Pancreas (tissue), 10 donors: ENCODE measurements at places on chromosomes 7 and 10.

DNA sequence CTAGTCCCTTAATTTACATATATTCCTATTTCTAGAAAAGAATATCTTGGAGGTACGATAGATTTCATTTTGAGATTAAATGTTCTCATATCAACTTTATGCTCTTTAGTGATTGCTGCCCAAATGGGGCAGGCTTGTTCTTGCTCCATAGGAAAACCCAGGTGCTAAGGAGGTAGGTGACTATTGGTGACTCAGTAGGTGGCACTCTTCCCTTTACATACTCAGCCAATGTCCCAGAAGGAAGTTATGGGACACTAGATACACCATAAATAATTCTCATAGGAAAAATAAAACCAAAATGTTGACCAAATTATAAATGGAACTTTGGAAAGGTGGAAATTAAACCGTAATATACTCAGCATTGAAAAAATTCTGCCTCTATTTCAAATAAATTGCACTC lies 4.0 kb downstream of the SKAP2 start:
- DNase-seq, result no peak

GRCh38 chr7:106679153-106679931 lies 18.4 kb upstream of the CCDC71L start:
- no peak for DNase-seq

DNA sequence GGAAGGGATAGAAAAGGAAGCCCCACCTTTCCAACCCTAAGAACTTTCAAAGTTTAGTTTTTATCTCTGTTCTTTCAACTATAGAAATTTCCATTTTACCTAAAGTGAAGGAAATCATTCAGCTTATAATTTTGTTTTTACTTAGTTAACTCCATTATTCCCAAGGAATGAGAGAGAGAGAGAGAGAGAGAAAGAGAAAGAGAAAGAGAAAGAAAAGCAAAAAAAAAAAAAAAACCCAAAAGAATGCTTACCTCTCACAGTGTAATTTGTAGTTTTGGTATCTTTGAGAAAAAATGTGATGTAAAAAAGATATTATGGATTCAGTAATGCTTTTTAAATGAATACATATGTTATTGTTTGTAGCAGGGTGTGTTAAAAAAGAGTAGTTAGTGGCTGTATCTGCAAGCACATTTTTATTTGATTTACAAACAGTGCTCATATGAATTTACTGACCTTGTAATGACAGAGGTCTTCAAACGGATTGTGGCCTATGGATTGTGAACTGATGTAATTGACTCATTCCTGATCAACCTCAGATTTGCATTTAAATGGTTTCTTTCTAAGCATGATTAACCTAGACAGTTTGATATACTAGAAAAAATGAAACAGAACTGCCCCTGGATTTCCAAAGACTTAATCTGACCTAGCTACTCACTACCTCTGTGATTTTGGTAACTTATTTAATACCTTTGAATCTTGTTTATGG lies 64.9 kb downstream of the LCOR start:
- no peak for DNase-seq

DNA sequence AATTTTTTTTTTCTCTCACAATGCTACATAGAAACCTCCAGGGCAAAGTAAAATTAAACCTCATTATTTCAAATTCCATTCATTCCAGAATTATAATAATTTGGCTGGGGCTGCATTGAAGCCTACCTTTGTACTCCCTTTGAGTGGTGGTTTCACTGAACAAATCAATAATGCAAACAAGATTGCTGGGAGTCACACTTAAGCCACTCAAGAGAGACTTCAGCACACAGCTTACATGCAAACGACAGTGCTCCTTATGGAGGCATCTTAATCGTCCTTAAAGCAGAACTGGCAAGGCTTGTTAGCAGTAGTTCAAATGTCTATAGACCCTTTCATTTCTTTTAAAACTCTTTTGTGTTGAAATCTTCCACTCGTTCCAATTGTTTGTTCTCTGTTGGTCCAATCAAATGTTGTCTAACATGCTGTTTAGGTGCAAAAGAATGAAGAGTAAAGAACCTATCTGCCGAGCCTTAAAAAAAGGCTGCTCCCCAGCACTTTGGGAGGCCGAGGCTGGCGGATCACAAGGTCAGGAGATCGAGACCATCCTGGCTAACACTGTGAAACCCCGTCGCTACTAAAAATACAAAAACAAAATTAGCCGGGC lies 294.9 kb downstream of the FGFR2 start:
- no peak for DNase-seq

- DNase-seq, result no peak
Measured at GRCh38 chr7:40211276-40212003, 76.6 kb downstream of the SUGCT start.

- no peak for DNase-seq
Measured at GRCh38 chr10:109103278-109103677, 820.0 kb downstream of the XPNPEP1 start.

DNA sequence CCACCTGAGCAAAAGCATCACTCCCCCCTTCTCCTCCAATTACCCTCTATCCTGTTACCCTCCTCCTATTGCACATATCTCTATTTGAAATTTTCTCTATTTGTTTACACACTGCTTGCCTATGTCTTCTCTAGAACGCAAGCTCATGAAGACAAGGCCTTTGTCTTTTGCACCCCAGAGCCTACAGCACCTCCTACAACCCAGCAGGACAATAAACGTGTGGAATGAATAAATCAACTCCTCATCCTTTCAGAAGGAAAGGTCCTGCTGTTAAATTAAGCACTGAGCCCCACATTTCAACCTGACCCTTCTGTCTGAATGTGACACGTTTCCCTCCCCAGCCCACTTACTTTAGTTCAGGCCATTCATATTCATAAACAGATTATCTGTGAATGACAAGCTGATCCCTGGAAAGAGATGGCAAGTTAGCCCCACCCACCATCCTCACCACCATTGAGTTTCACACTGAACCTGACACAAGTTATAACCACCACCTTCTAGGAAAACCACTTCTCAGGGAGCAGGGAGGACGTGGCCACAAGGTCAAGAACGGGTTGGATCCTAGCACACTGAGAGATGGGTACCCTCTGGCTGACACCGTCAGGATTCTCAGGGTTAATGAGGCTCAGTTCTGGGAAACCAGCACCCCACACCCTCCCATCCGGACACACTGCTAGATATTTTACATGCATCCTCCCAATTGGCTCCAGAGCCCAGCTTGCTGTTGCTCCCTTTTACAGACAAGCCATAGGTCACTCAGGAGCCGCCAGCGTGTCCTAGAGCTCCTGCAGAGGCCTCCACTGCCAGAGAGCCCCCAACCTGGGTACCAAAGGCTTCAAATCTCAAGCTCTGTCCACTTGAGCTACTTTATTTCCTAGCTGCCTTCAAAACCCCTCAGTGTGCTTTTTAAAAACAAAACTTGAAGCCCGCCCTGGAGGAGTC lies 934 bp downstream of the PRTFDC1 start:
- no peak for DNase-seq

DNA sequence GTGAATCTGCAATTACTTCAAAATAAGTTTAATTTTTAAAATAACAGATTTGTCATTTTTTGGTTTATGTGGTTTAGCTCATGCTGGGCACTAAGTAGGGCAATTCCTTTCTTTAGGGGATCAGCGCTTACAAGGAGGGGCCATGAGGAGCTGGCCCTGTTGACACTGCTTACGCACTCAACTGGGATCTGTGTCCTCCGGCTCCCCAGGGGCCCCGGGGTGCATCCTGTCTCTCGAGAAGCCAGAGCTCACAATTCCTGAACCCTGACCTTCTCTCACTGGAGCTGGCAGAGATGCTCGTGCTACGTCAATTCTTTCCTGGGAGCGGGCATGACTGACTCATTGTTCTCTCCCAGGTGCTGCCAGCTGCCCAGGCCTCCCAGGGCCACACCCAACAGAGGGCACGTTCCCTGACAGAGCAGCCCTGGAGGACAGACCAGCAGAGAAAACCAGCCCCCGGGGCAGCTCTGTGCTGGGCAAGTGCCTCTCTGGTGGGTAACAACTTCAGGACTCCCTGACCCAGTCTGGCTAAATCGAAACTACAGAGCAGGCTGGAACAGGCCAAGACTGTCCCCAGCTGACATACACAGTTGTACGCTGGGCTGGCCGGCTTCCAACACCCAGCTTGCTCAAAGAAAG lies 36.8 kb downstream of the CTBP2 start:
- DNase-seq, result peak; percentile 88

GRCh38 chr7:12716722-12717121 lies 29.3 kb downstream of the ARL4A start:
- no peak for DNase-seq

GRCh38 chr7:126411821-126412383 lies 840.8 kb downstream of the GRM8 start:
- DNase-seq, result no peak

GRCh38 chr7:134836447-134836846 lies 57.0 kb downstream of the CALD1 start:
- DNase-seq, result no peak

DNA sequence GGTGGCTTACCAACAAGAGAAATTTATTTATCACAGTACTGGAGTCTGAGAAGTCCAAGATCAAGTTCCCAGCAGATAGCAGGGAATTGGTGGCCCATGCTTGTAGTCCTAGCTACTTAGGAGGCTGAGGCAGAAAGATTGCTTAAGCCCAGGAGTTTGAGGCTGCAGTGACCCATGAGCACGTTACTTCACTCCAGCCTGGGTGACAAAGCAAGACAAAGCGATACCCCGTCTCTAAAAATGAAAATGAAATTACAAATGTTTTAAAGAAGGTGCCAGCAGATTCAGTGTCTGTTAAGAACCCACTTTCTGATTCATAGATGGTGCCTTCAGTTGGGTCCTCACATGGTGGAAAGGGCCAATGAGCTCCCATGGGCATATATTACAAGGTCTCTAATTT lies 20.6 kb upstream of the ARHGAP12 start:
- no peak for DNase-seq

- no peak for DNase-seq
Measured at GRCh38 chr7:150745086-150745485, 7.9 kb downstream of the GIMAP5 start.

DNA sequence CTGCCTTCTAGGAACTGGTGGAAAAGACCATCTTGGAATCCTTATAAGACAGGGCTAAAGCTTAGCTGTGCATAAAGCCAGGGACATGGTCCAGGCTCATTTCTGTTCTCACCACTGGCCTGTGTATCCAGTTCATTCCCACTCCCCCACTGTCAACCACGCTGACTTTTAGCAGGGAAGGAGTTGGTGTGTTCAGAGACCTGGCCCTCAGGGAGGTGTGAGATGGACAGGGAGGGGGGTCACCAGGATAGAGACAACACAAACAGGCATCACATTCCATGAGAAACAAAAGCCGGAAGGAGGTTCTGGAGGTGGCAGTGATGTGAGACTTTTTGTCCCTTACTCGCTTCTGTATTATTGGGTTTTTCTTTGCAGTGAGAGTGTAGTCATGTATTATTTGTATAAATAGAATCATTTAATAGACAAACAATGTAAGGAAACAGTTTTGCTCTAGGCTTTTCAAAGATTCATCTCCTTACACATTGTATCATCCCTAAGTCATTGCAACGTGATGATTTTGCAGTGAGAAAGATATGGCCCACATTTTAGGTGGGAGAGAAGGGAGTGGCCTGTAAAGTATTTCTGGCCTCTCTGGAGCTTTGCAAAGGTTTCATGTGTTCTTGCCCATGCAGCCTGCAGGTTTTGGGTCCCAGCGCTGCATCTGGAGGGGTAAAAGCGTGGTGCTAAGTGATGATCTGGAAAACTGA lies 52.0 kb downstream of the EEPD1 start:
- DNase-seq, result no peak

GRCh38 chr7:21938463-21938862 lies 7.2 kb downstream of the CDCA7L start:
- DNase-seq, result no peak

DNA sequence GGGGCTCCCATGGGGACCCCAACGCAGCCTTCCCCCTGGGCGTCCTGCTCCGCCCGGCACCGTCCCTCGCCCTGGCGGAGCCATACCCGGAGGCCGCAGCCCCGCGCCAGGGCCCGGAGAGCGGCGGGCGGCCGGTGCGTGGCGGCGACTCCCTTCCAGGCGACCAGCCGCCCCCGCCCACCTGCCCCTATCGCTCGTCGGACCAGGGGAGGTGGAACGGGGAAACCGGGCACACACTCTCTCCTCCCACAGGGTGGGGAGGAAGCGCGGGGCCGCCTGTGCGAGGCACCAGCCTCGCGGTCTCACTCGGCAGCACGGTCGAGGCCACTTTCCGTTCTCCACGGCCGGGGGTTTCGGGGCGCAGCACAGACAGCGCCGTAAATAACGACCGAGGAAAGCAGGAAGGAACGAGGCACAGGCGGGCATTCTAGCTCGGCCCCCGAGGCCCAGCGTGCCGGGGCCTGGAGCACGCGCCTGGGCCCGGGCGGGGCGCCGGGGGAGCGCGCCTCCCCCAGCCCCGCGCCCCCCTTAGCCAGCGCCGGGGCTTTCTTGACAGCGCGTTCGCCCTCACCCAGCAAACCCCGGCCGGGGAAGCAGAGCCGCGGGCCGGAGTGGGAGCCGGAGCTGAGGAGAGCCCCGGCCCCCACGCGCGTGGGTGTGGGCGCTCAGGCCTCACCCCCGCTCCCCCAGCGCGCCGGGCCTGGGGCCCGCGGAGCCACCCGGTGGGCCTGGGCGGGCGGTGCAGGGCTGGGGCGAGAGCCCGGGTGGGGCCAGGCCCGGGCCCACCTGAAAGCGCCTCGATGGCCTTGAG lies 936 bp downstream of the IGF2BP3 start:
- DNase-seq, result no peak
